ENCODE measurements at places on chromosomes 1 and 21. TPM values are rescaled to one million over a fixed set of nuclear protein-coding genes. Genes with fewer than 3 reads are reported as not detected.

DNA sequence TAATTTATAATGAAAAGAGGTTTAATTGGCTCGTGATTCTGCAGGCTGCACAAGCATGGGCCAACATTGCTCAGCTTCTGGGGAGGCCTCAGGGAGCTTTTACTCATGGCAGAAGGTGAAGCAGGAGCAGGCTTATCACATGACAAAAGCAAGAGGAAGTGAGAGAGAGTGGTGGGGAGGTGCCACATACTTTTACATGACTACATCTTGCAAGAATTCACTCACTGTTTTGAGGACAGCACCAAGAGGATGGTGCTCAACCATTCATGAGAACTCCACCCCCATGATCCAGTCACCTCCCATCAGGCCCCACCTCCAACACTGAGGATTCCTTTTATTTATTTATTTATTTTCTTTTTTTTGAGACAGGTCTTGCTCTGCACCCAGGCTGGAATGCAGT, 5.5 kb upstream of the PLEKHM2 start:
- DNase-seq = no peak

- no peak for DNase-seq
These were observed 181.2 kb upstream of the RAB4A start for GRCh38 chr1:229089586-229090208.

- DNase-seq = no peak
These were observed 302.9 kb downstream of the BARHL2 start for GRCh38 chr1:90414201-90414600.

The CDC7 gene
- polyA plus RNA-seq = 8.7 TPM

DNA sequence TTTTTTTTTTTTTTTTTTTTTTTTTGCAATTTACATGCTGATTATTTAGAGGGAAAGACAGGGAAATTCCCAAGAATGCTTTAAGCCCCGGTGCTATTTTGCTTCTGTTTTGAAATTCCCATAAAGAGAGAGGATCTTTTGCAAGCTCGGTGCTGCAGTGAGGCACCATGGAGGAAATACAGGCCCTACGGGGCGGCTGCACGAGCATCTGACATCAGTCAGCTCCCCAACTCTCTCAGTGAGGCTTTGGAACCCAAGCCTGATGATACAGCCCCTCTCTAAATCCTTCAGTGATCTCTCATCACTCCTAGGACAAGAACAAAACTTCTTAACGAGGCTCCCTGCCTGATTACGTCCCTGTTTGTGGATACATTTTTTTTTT, 791 bp upstream of the CHI3L1 start:
- no peak for DNase-seq

DNA sequence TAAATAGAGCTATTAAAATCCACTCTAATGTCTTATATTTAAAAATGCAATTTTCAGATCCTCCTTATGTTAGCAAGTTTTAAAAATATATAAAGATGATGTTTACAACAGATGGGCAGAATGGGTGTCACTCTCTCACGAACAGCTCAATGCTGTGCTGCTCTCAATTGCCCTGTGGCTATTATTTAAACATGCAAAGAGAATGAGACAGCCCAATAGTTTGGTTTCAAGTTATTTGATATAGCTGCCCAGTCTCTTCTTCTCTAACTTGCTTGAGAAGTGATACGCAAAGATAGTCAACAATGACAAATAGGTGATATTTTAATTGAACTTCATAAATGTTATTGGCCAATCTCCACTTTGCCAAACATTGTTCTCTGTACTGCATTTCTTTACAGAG, 199.3 kb upstream of the GREM2 start:
- DNase-seq = no peak

DNA sequence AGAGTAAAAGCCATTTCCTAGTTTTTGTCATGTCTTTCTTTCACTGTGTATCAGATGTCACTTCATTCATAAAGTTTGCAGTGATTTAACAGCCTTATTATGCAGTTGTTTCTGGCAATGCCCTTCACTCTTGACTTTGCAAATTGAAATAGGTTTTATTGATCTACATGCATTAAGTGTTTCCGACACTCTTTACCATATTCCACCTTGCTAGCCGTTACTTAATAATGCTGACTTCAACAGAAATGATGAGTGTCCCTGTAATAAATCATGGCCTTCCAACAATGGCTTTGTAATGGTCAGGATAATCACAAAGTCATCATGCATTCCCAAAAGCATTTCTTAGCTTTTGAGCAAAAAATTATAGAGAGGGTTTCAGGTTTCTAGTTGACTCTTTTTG, 236.8 kb upstream of the FMN2 start:
- no peak for DNase-seq

The TTC24 gene
- polyA plus RNA-seq = 0.37 TPM

The AADACL4 gene
- polyA plus RNA-seq = not detected

DNA sequence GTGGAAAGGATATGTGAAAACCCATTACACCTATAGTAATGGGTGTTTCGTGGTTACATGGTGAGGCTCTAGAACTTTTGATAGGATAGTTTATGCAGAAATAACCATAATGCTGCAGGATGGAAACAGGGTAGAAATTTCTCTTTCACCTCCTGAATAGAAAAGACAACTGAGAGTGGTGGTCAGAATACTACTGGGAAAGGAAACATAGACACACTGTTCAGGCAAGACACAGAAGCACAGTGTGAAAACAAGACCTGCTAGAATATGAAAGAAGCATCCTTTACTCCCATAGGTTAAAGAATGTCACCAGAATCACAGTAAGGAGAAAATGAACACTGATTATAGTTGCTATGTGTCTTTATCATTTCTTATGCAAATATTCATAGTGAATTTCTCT, 496.6 kb downstream of the DPYD start:
- DNase-seq = no peak

DNA sequence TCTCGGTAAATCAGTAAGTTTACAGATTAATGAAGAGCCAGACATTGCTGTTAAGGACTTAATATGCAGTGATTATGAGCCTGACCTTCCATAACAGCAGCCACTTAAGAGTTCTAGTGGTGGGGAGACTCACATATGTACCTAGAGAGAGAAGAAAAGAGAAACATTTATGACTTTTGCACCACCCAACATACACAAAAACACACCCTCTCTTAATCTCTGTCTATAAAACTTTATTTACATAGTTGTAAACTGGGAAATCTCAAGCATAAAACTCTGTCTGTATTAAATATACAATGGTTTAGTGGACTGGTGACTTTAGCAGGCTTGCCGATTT, 347.4 kb upstream of the ADGRL2 start:
- DNase-seq = no peak

DNA sequence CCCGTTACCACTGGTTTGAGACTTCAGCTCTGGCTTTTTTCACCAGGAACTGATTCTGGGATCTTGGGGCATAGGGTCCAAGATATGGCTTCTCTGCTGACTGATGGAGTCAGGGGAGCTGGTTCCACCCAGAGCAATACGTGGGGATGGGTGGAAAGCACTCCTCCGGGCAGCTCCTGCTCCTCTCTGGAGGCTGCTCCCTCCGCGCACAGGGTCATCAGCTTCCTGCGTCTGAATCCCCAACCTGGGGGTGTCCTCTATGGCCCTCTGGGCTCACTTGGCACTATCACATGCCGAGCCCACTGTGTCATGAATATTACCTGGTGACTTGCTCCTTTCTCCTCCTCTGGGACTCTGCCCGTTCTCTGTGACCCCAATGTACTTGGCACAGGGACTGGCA, 405.4 kb upstream of the VAMP3 start:
- no peak for DNase-seq

DNA sequence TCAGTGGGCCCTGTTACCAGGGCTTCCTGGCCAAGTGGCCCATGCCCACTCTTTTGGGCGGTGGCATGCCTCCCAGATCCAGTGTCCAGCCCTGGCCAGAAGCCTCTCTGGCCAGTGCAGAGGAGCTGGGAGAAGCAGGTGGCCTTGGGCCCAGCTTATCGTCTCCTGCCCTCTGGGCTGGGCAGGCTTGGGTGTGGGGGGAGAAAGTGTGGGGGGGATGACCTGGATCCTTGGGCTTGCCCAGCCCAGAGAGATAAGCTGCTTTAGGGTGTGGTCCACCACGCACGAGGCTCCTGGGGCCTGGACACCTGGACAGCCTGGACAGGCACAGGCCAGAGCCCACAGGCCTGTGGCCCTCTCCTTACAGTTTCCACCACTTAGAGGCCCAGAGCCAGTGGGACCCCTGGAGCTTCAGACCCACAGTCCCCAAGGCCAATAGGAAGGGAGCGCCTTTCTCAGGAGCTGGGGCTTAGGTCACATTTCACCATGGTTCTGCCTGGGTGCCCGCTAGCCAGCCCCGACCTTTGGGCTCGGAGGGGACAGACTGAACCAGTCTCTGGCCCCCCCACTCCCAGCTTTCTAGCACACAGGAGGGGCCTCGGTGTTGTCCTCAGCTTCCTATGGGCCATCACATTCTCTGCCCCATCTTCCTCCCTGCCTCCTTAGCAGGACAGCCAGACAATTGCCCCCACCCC, 1.8 kb downstream of the ESPN start:
- DNase-seq = no peak

The OR14K1 gene
- not detected for polyA plus RNA-seq

GRCh38 chr1:45260244-45260643, 53.8 kb upstream of the ZSWIM5 start:
- DNase-seq = no peak

The RNASEL gene
- polyA plus RNA-seq = 6.4 TPM

The KCNK1 gene
- polyA plus RNA-seq = 2.1 TPM

The OR10J1 gene
- polyA plus RNA-seq = not detected

The SLAMF7 gene
- not detected for polyA plus RNA-seq

Measured in muscle of arm (tissue), 14 donors.